ENCODE measurements at places on chromosomes 3 and 15. TPM values are rescaled to one million over a fixed set of nuclear protein-coding genes. Genes with fewer than 3 reads are reported as not detected.

DNA sequence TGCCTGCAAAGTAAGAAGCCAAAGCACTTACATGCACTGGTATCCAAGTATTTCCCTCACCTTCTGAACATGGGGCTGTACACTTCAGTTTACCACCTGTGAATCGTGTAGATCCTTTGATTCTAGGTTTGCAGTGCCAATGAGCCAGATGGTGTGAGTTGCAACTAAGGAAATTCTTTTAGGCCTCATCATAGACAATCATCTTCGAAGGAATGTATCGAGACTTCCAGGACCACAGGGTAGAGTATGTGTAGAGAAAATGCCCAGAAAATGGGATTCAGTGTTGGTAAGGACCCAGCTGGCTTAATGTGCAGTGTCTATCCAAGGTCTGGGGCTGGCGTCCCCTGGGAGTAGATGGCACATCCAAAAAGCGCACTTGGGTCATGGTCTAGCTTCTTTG lies 323.2 kb upstream of the TPM1 start:
- no peaks in the 10 kb centered on the region for H3K4me1 ChIP-seq
- no peak for DNase-seq
- H3K27ac ChIP-seq = no peak overlapping the region
- peaks cover 26% of the 10 kb centered on the region for H3K36me3 ChIP-seq
- H3K27me3 ChIP-seq = no peaks in the 10 kb centered on the region

DNA sequence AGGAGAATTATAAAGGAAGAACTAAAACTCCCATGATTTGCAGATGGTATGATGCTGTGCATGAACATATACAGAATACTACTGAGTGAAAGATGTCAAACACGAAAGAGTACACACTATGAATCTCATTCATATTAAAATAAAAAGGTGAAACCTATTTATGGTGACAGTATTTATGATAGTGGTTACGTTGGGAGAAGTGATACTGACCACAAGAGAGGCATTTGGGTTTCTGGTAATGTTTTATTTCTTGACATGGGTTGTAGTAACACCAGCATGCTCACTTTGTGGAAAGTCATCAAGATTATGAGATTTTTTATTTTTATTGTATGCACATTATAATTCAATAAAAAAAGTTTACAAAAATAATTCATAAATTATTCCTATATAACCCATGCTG lies 324.0 kb downstream of the GAP43 start:
- DNase-seq = no peak
- no peaks in the 10 kb centered on the region for H3K27me3 ChIP-seq
- H3K4me1 ChIP-seq = no peaks in the 10 kb centered on the region
- H3K4me3 ChIP-seq = no peak overlapping the region
- no peak overlapping the region for H3K27ac ChIP-seq

GRCh38 chr3:24857945-24858344 lies 363.3 kb upstream of the THRB start:
- no peaks in the 10 kb centered on the region for H3K4me1 ChIP-seq
- no peak for DNase-seq
- H3K27me3 ChIP-seq = peaks cover 8% of the 10 kb centered on the region
- no peaks in the 10 kb centered on the region for H3K36me3 ChIP-seq

GRCh38 chr3:186519021-186519658 lies 25.0 kb downstream of the CRYGS start:
- no peaks in the 10 kb centered on the region for H3K36me3 ChIP-seq
- H3K27ac ChIP-seq = no peak overlapping the region
- DNase-seq = no peak

DNA sequence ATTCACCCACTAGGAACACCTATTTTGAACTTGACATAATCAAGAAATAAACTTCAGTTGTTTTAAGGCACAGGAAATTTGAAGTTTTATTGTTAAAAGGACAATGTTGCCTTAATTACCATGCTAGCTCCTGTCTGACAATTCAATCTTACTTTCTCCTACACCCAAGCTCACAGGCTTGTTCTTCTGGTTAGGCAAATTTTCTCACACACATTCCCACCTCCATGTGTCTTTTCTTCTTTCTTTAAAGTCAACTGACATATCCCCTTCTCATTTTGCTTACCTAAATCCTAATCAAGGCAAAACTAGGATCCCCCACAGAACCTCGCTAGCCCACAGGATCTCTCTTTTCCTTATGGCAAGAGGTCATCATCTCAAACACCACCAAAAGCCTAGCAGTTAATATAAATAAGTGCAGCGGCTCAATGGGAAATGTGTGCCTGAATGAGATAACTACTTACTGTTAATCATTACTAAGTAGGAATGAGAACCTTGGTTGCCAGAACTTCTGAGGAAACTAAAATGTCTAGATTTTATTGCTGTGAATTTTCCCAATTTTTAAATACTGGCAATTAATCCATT lies 189.3 kb downstream of the PLCH1 start:
- H3K36me3 ChIP-seq = no peaks in the 10 kb centered on the region
- no peak overlapping the region for H3K4me3 ChIP-seq
- H3K27ac ChIP-seq = no peak overlapping the region
- no peak for DNase-seq
- H3K4me1 ChIP-seq = no peaks in the 10 kb centered on the region

- peaks cover 95% of the 10 kb centered on the region for H3K27me3 ChIP-seq
- no peaks in the 10 kb centered on the region for H3K36me3 ChIP-seq
- peaks cover 27% of the 10 kb centered on the region for H3K4me1 ChIP-seq
- DNase-seq = no peak
- H3K27ac ChIP-seq = no peak overlapping the region
These were observed 32.5 kb downstream of the NR2F2 start for GRCh38 chr15:96362755-96363651.

DNA sequence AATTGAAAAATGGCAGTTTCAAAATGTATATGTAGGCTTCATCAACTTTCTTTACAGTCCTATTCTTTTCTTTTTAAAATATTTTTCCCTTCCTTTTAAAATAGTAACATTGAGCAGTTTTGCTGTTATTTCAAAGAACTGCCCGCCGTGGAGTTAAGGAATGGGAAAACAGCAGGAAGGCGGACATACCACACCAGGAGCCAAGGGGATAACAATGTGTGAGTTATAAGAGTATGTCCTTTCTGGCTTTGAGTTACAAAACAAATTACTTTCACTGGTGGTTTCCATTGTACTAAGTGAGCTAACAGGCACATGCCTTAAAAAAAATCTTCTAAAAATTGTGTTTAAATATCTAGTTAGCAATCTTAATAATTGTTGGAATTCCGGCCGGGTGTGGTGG lies 37.4 kb upstream of the FBXL22 start:
- no peaks in the 10 kb centered on the region for H3K36me3 ChIP-seq
- no peak for DNase-seq

- peaks cover 2% of the 10 kb centered on the region for H3K4me1 ChIP-seq
- H3K4me3 ChIP-seq = peak within 1 kb of the TSS; percentile 85
- peaks cover 5% of the 10 kb centered on the region for H3K36me3 ChIP-seq
- DNase-seq = peak; percentile 89
- no peaks in the 10 kb centered on the region for H3K27me3 ChIP-seq
These were observed at the start of gene MAGI1 for GRCh38 chr3:66038726-66039589. Gene MAGI1, minus strand, starts transcription at chr3:66038918. Its CDS starts 610 bp downstream, at chr3:66038308.

GRCh38 chr3:46935168-46935858 lies 41.2 kb downstream of the CCDC12 start:
- no peaks in the 10 kb centered on the region for H3K27me3 ChIP-seq
- DNase-seq = peak; percentile 69
- H3K27ac ChIP-seq = peak overlapping the region; percentile 77
- H3K36me3 ChIP-seq = no peaks in the 10 kb centered on the region
- H3K4me3 ChIP-seq = no peak overlapping the region
- H3K4me1 ChIP-seq = peaks cover 46% of the 10 kb centered on the region

GRCh38 chr3:196186651-196187573 lies 24.3 kb downstream of the ZDHHC19 start:
- no peaks in the 10 kb centered on the region for H3K27me3 ChIP-seq
- H3K4me1 ChIP-seq = peaks cover 11% of the 10 kb centered on the region
- DNase-seq = no peak

GRCh38 chr15:52559022-52559421 lies 9.8 kb downstream of the ARPP19 start:
- H3K36me3 ChIP-seq = peaks cover 23% of the 10 kb centered on the region
- no peak overlapping the region for H3K4me3 ChIP-seq
- H3K27ac ChIP-seq = no peak overlapping the region
- peaks cover 75% of the 10 kb centered on the region for H3K4me1 ChIP-seq
- no peak for DNase-seq

DNA sequence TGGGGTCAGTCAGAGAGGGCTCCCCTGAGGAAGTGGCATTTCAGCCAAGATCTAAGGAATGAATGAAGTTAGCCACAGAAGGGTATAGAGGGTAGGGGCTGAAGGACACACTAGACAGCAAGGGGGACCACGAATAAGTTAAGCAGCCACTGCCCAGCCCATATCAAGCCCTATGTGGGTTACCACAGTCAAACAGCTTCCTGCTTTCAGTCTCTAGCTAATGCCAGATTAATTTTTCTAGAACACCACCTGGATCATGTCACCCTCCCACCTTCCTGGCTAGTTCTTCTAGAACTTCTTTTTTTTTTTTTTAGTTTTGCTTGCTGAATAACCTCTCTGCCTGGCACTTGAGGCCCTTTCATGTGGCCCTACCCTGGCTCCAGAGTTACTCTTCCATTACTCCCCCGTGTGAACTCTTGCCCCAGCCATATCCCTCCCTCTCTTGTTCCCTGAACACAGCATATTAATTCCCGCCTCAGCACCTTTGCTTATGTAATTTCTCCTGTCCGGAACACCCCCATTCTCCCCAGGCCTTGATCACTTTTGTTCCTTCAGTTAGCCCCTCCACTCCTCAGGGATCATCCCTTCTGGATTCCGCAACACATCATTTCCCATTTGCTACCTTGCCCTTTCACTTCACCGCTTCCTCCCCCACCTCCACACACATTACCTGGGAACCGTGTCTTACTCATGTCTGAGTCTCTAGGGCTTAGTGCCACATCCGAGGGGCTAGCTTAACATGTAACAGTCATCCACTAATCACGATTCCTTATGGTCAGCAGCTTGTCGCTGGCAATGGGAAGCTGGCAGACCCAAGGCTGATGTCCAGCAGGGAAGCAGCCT lies 20.6 kb upstream of the BNC1 start:
- H3K4me3 ChIP-seq = no peak overlapping the region
- H3K4me1 ChIP-seq = no peaks in the 10 kb centered on the region
- H3K27ac ChIP-seq = no peak overlapping the region
- H3K36me3 ChIP-seq = no peaks in the 10 kb centered on the region
- no peak for DNase-seq

GRCh38 chr3:39096775-39097174 lies 10.7 kb downstream of the GORASP1 start:
- no peak for DNase-seq
- no peaks in the 10 kb centered on the region for H3K27me3 ChIP-seq
- H3K36me3 ChIP-seq = peaks cover 90% of the 10 kb centered on the region
- H3K4me1 ChIP-seq = peaks cover 31% of the 10 kb centered on the region
- H3K4me3 ChIP-seq = no peak overlapping the region
- H3K27ac ChIP-seq = peak overlapping the region; percentile 39

GRCh38 chr15:80152896-80153876 lies at the start of gene FAH:
Gene FAH, plus strand, starts transcription at chr15:80152999. Its CDS starts 56 bp downstream, at chr15:80153055.
- no peaks in the 10 kb centered on the region for H3K27me3 ChIP-seq
- peak within 1 kb of the TSS; percentile 82 for H3K27ac ChIP-seq
- H3K36me3 ChIP-seq = no peaks in the 10 kb centered on the region
- H3K4me1 ChIP-seq = peaks cover 14% of the 10 kb centered on the region

DNA sequence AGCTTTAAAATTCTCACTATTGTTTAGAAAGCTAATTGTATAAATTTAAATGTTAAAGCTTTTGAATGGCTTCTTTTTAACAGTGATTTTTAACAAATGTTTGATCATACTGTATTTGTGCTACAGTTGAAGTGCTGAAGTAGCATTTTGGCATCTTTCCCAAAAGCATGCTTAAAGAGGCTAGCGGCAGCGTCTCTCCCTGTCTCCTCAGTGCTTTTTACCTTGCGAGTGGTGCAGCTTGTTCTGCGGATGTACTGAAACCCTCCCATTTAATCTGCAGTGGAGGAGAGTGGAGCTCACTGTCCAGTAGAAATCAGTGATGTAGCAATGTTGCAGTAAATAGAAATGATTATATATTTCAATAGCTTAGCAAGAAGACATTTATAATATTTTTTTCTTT lies 43.7 kb downstream of the LRRC49 start:
- no peaks in the 10 kb centered on the region for H3K36me3 ChIP-seq
- H3K27me3 ChIP-seq = no peaks in the 10 kb centered on the region
- DNase-seq = no peak
- peak overlapping the region; percentile 42 for H3K27ac ChIP-seq
- peak overlapping the region; percentile 12 for H3K4me3 ChIP-seq
- H3K4me1 ChIP-seq = no peaks in the 10 kb centered on the region

- H3K27ac ChIP-seq = no peak overlapping the region
- DNase-seq = no peak
- no peak overlapping the region for H3K4me3 ChIP-seq
- H3K36me3 ChIP-seq = no peaks in the 10 kb centered on the region
These were observed 63.6 kb downstream of the KBTBD12 start for GRCh38 chr3:127978636-127979035.

DNA sequence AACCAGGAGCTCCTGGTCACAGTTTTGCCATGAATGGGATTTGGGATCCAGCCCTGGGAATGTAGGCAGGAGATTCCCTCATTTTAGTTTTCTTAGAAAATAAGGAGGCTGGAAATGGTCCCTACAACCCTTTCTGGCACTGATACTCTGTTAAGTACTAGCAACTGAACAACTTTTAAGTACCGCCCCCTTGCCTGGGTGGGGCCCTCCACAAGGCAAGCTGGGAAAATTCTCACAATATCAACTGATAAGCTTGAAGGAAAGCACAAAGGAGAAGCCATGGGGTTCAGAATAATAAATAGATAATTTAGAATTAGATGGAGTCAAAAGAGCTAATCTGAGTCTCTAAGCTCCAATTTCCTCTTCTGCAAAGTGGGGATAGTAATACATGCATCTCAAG lies 4.2 kb upstream of the DGKG start:
- H3K36me3 ChIP-seq = no peaks in the 10 kb centered on the region
- no peak overlapping the region for H3K4me3 ChIP-seq
- H3K4me1 ChIP-seq = peaks cover 40% of the 10 kb centered on the region
- peaks cover 24% of the 10 kb centered on the region for H3K27me3 ChIP-seq

- H3K27ac ChIP-seq = no peak overlapping the region
- no peaks in the 10 kb centered on the region for H3K4me1 ChIP-seq
- DNase-seq = no peak
- no peaks in the 10 kb centered on the region for H3K27me3 ChIP-seq
- no peak overlapping the region for H3K4me3 ChIP-seq
These were observed 188.4 kb downstream of the RAP2B start for GRCh38 chr3:153350420-153350819.

The WDR49 gene
- 3.1 TPM for total RNA-seq

The SLC12A8 gene
- not detected for total RNA-seq

The NOX5 gene
- not detected for total RNA-seq

The IL16 gene
- 4.6 TPM for total RNA-seq

The ANKUB1 gene
- not detected for total RNA-seq

The TRPM1 gene
- total RNA-seq = not detected

The STRA6 gene
- total RNA-seq = not detected
